HFF-Myc (cell line): ENCODE measurements at places on chromosomes 5 and 9.

GRCh38 chr9:87119328-87119881 is 172.1 kb upstream of the GAS1 start:
- peak; percentile 76 for DNase-seq

DNA sequence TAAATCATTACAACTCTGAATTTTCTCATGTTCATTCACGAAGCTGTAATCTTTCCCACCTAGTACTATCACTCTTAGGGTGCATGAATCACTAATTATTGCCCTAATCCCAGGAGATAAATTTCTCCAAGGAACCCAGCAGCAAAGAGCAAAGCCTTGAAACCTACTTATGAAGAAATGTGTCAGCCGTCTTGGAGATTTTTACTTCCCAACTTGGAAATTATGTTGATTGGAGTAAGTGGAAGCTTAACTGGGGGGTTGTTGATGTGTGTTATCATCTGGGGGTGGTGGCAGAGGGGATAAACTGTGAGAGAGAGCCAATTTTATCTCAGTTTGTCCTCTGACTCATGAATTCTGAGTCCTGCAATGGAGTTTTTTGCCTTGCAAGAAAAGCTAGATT is 440.5 kb upstream of the WWC1 start:
- no peak for DNase-seq

DNA sequence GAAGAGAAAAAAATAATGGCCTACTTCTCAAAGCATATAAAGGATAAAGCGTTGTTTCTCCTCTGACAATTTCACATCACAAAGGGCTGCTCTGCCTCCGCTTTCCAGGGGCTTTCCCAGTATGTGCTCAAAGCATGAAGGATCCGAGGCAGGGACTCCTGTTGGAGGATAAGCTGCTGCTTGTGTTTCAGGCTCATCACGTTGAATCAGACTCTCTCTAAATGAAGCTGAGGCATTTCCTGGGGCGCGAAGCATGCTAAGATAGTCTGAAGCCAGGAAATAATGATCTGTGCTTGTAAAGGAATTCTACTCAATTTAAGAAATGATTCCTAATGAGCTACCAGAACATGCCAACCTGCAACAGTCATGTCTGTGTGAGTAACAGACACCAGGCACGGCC is 97.5 kb downstream of the MARCHF11 start:
- no peak for DNase-seq

DNA sequence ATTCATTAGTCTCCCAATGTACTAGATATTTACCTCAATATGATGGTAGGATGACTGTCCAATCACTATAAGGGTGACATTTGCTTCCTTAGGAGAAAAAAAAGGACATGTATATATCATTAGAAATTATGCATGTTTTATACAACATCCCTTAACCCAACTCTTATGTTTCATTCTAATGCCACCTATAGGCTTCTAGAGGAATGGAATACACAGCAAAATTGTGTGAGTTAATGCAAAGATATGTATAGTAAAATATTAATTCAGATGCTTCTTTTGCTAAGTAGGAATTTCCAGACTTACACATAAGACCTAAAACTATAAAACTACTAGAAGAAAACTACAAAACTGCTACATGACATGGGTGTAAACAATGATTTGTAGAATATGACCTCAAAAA is 3.5 kb downstream of the PRXL2C start:
- no peak for DNase-seq

GRCh38 chr9:104361207-104361606 is 142.9 kb upstream of the OR13F1 start:
- no peak for DNase-seq

GRCh38 chr5:178895615-178896571 is at the start of gene ZFP2:
ZFP2 (plus strand) TSS chr5:178895913; CDS start chr5:178931314, 35,401 bp downstream.
- peak; percentile 6 for DNase-seq

GRCh38 chr5:106136061-106136460 is 1534.7 kb downstream of the EFNA5 start:
- no peak for DNase-seq

DNA sequence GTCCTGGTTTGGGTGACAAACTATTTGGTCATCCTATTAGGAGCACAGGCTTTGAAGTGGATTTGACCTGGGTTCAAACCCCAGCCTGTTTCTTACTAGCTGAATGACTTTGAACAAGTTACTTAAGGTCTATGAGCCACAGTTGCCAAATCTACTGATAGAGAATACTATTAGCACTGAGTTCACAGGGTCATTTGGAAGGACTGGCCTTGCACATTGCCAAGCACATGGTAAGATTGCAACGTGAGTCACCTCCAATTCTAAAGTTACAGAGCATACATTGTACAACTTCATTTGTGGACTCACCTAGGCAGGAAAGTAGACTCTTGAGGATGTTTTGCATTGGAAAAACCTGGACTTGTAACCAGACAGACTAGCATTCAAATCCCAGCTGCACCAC is 38.9 kb downstream of the MFAP3 start:
- no peak for DNase-seq

- no peak for DNase-seq
Observed at GRCh38 chr9:72473474-72474261, 47.7 kb upstream of the TMC1 start.

DNA sequence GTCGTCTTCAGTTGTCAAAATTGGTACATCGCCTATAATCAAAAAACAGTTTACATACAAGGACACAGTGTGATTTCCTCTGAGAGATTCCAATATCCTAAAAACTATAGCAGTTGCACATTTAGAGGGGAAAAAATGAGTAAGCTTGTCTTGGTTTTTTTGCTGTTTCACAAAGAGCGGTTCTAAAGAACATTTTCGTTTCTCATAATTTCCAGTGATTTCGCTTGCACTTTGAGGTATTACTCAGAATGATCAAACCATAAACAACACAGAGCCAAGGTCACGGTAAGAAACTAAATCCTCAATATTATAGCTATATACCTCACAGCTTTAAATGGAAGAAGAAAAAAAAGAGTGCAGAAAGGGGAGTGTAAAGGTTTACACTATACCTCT is 861 bp downstream of the MTX3 start:
- no peak for DNase-seq

DNA sequence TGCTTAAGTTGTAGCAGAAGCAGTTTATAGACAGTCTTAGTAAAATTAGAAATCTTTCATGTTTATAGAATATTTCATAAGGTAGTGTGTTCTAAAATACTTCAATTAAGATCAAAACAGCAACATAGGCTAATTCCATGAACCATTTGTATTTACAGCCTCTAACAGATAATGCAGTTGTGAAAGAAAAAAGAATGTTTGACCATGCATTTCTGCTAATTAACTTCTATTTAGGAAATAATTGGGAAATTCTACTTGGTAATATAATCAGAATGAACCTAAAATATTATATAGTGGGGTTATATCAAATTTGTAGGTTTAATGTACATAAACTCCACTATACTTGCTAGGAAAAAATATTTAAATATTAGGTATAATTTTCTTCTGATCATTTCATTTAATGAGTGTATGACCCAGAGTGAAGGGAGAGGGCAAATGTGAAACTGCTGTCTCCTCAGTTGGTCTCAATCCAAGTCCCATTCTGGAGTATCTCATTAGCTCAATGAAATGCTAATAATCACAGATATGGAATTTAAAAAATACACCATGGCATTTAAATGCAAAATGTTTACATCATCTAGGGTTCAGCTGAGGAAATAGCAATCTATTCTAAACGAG is 34.9 kb downstream of the ALDH1A1 start:
- DNase-seq = no peak

- DNase-seq = no peak
Observed at GRCh38 chr9:101352892-101353463, 31.8 kb downstream of the BAAT start.

- no peak for DNase-seq
Observed at GRCh38 chr5:180600554-180601041, 9.3 kb upstream of the SCGB3A1 start.

DNA sequence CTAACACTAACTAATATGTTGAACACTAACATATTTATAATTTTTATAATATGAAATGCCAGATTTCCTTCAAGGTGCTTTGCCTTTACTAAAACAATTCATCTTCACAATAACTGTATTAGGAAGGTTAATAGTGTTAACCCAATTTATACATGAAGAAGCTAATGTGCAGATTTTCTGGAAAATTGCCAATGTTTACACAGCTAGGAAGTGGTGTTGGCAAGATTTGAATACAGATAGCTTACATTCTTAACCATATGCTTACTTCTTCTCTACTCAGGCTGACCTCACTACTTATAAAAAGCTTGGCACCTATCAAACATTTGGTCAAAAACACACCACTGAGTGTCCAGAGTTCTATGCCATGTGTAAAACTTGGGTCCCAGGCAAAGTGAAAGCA is 445.4 kb upstream of the ITGA1 start:
- DNase-seq = no peak

- no peak for DNase-seq
Observed at GRCh38 chr5:98777295-98777694, 3.8 kb downstream of the RGMB start.

GRCh38 chr9:3434594-3434993 is 91.2 kb downstream of the RFX3 start:
- no peak for DNase-seq

DNA sequence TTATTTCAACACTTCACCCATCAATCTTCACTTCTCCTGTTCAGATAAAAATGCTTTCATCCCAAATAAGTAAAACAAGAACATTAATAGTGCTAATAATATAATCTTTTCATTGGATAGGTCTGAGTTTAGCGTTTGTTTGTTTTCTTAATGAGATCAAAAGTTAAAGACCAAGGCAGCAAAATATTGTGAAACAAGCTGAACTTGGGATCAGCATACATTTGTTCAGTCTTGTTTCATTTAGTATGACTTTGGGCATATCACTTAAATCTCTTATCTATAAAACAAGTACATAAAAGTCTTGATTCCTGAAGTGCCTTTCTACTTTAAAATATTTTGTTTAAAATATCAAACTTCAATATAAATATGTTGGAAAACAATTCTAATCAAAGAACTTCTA is 13.4 kb upstream of the SNX24 start:
- DNase-seq = no peak

GRCh38 chr9:98886691-98887229 is 56.9 kb upstream of the COL15A1 start:
- no peak for DNase-seq

DNA sequence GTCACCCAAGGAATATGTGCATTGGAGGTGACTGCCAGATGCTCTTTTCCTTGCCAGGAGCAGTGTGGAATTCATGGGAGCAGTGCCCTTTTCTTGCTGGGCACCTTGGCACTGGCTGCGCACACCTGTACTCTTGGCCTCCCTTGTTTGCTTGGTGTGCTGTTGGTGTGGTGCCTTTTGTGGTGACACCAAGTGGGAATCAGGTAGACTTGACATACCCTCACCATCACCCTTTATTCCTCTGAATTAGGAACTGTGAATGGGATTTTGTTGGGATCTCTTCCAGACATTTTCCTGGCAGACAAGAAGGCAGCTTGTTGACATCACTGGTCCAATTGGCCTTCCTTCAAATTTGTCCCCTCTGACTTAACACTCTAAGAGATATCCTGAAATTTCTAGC is 82.3 kb downstream of the RAI14 start:
- no peak for DNase-seq

DNA sequence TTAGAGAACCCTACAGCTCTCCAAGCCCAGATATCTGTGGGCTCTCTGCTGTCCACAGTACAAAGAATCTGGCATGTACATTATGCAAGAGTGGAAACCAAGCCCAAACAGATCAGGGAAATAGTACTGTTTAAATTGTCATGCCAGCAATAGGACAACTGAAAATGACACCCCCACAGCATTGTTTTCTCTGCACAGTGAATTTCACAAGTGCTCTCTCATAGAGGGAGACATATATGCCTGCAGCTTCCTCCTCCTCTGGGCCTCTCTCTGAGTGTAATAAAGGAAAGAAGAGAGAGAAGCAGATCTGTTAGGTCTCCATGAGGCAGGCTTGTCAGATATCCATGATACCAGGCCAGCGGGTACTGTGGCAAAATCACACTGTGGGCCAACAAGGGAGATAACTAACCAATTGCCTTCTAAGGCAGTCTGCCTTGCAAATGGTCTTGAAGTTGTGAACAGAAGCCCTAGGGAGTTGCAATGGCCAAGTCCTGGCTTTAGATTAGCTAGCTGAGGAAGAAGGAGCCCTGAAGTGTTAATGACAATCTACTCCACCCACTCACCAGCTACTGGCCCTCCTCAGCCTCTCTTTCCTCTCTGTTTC is 54.4 kb upstream of the JMY start:
- DNase-seq = no peak

DNA sequence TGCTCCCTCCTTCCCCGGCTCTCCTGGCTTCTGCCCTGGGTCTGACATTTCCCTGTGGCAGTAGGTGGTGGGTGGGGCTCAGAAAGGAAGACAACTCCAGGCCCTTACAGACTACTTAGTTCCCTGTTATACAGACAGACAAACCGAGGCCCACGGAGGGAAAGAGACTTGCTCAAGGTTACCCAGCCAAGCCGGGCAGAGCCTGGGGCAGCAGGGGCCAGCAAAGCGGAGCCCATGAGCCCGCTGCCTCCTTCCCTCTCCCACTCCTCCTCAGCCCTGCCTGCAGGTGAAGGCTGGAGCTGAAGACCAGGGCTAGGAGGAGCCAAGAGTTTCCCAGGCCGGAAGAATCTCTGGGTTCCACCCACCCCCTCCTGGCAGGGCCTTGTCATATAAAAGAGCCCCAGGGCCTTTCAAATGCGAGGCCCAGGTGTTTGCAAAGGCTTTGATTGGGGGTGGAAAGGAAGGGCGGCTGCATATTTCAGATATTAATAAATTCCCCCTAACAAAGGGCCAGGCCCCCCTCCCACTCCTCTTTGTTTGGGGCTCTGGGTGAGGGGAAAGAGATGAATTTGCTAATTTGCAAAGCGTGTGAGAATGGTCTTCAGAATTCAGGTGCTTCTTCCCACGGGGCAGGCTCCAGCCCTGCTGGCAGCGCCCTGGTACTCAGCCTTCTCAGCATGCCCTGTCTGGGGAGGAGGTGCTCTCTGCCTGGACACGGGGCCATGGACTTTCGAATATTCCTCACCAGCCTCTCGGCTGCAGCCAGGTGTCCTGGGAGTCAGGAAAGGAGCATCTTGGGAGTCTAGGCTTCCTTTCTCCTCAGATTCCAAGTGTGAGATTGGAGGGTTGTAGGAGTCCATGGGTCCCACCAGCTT is 21.5 kb downstream of the SLC6A7 start:
- no peak for DNase-seq

DNA sequence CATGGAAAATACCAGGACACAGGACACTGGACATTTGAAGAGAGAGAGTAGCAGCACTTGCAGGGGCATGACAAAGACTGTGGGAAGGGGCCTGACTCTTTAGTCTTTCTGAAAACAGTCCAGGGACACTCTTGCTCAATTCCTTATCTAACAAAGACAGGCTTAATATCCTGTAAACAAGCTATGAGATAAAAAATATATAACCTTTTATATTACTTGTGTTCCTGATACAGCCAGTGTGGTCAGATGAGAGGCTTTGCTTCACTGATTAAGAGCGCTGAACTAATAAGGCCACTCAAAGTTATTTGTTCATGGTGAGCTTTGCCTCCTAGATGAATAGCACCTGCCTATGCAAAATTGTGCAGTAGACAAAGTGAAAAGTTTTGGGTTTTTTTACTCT is 518.7 kb downstream of the LRRC70 start:
- no peak for DNase-seq

DNA sequence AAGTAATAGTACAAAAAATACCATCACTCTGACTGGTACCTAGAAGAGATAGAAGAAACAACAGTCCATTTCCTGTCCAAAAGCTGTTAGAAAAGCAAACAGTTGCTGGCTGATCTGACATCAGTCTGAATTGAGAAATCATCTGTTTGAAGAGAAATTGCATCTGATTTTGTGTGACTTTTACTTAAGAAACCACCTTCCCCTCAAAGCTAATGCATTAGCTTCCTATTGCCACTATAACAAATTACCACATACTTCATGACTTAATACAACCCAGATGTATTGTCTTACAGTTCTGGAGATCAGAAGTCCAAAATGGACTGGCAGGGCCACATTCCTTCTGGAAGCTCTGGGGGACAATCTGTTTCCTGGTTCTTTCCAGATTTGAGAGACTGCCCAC is 385.9 kb upstream of the TLE4 start:
- DNase-seq = no peak
